ENCODE measurements at places on chromosomes 16 and 17. TPM values are rescaled to one million over a fixed set of nuclear protein-coding genes. Genes with fewer than 3 reads are reported as not detected.

MMP2 gene
- 155 TPM for total RNA-seq

CDH1 gene
- 125 TPM for total RNA-seq

KRTAP2-2 gene
- total RNA-seq = not detected

NRN1L gene
- total RNA-seq = 0.57 TPM

TMEM220 gene
- 4.7 TPM for total RNA-seq

MT1H gene
- not detected for total RNA-seq

KIF2B gene
- total RNA-seq = not detected

SPN gene
- total RNA-seq = 3.6 TPM

COPZ2 gene
- 7.4 TPM for total RNA-seq

TBC1D3H gene
- total RNA-seq = not detected

METTL23 gene
- total RNA-seq = 26.9 TPM

KRT31 gene
- total RNA-seq = 2.5 TPM

ABI3 gene
- 1.5 TPM for total RNA-seq

TMEM238L gene
- total RNA-seq = 1.1 TPM

C17orf67 gene
- 0.70 TPM for total RNA-seq

RPAIN gene
- 26.3 TPM for total RNA-seq

SMIM22 gene
- 4.8 TPM for total RNA-seq

KCNH6 gene
- total RNA-seq = not detected

HS3ST4 gene
- 4.6 TPM for total RNA-seq

CDC27 gene
- total RNA-seq = 40.6 TPM

PRSS36 gene
- 3.1 TPM for total RNA-seq

Measured in esophagus squamous epithelium (tissue), 5 donors.